Epithelial cell of proximal tubule (primary cell): ENCODE measurements at places on chromosomes 5 and 9. TPM values are rescaled to one million over a fixed set of nuclear protein-coding genes. Genes with fewer than 3 reads are reported as not detected.

Gene STC2
- total RNA-seq: 41.6 and 50.6 TPM in 2 replicates

Gene DROSHA
- 32.8 and 58.6 TPM in 2 replicates for total RNA-seq

Gene PRRX2
- total RNA-seq: 0.17 and 1.7 TPM in 2 replicates

Gene CCT5
- 610 and 905 TPM in 2 replicates for total RNA-seq

Gene RAD1
- 20.5 and 40.3 TPM in 2 replicates for total RNA-seq

Gene FBLL1
- 0.80 TPM in 1 of 2 replicates, not detected in the other for total RNA-seq

Gene DAPK1
- 45.5 and 46.3 TPM in 2 replicates for total RNA-seq

Gene CENPP
- 4.4 and 6.9 TPM in 2 replicates for total RNA-seq

Gene BRD9
- total RNA-seq: 41.1 and 42.4 TPM in 2 replicates

Gene SPATA31C1
- 0.14 TPM in 1 of 2 replicates, not detected in the other for total RNA-seq

Gene PDCD1LG2
- 2.7 and 12.4 TPM in 2 replicates for total RNA-seq

Gene SEMA5A
- total RNA-seq: 1.6 and 4.0 TPM in 2 replicates

Gene RANBP17
- 3.3 and 15.0 TPM in 2 replicates for total RNA-seq

Gene STPG3
- total RNA-seq: not detected in 2 replicates

Gene C1QTNF3
- total RNA-seq: 0.36 and 2.8 TPM in 2 replicates

Gene GCNT4
- total RNA-seq: 2.3 and 2.7 TPM in 2 replicates

Gene WWC1
- 87.2 and 94.5 TPM in 2 replicates for total RNA-seq

Gene PELO
- 10.6 and 17.7 TPM in 2 replicates for total RNA-seq

Gene SLC6A18
- not detected in 2 replicates for total RNA-seq
